KBM-7 (cell line): ENCODE measurements at places on chromosomes 3 and 15.

- DNase-seq, result no peak
These were observed 15.0 kb downstream of the KAT2B start for GRCh38 chr3:20055020-20055775.

DNA sequence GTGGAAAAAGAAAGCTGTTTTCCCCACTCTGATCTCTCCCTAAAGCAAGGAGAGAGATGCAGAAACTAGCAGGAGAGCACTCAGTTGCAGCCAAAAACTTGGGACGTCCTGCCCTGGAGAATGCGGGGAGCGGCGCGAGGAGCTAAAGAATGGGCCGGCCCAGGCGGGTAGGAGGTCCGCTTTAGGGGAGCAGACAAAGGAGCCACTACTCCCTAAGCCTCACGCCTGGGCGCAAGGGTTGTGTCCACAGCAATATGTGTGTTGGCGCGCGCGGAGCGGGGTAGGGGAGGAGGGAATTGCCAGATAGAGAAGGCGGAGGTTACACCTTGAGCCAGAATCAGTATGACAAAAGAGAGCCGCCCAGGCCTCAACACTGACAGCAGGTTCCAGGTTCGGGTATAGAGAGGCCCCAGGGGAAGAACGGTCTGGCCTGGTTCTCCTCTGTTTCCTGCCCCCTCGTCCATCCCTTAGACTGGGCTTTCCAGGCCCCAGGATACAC lies 2.9 kb downstream of the WNT5A start:
- no peak for DNase-seq

GRCh38 chr3:59845386-59845785 lies 795.6 kb upstream of the CFAP20DC start:
- DNase-seq, result no peak

GRCh38 chr3:52769786-52770455 lies 819 bp downstream of the NEK4 start:
- peak; percentile 28 for DNase-seq

GRCh38 chr15:85905751-85906450 lies 111.2 kb upstream of the KLHL25 start:
- no peak for DNase-seq

DNA sequence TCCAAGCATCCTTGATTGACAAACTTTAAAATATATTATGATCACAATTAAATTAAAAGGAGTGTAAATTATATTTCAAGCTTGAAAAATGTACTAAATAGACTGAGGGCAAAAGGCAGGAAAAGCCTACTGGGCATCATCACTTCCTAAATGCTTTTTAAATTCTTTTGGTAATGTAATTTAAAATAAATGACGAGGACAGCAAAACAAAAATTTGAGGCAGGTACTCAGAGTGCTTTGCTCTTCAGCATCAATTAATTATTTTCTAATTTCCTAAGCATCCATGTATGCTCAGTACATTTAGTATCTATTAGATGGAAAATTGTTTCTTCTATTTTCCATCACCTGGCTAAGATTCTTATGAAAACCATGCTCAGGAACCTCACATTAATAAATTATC lies 5.2 kb downstream of the CBLB start:
- DNase-seq, result no peak

- no peak for DNase-seq
These were observed 109.0 kb downstream of the TP63 start for GRCh38 chr3:189740156-189740555.

GRCh38 chr3:124407260-124407659 lies 323.0 kb upstream of the UMPS start:
- DNase-seq, result no peak

- DNase-seq, result no peak
These were observed 228.3 kb downstream of the ADAMTS17 start for GRCh38 chr15:100113351-100114080.

- no peak for DNase-seq
These were observed 16.6 kb downstream of the ANKRD28 start for GRCh38 chr3:15781131-15781530.
